ENCODE measurements at places on chromosomes 13 and 19. TPM values are rescaled to one million over a fixed set of nuclear protein-coding genes. Genes with fewer than 3 reads are reported as not detected.
A peak's percentile ranks its signal among the peaks of the same experiment; 100 is the strongest.

- DNase-seq = no peak
Observed at GRCh38 chr19:41924151-41925145, 3.8 kb downstream of the ERFL start.

ERFL gene
- total RNA-seq = 1.0 TPM

GRCh38 chr19:1146412-1146699 lies 27.7 kb downstream of the SBNO2 start:
- no peak for DNase-seq

- DNase-seq = no peak
Observed at GRCh38 chr19:46630586-46631205, 5.3 kb downstream of the GNG8 start.

FARP1 gene
- total RNA-seq = 43.2 TPM

DNA sequence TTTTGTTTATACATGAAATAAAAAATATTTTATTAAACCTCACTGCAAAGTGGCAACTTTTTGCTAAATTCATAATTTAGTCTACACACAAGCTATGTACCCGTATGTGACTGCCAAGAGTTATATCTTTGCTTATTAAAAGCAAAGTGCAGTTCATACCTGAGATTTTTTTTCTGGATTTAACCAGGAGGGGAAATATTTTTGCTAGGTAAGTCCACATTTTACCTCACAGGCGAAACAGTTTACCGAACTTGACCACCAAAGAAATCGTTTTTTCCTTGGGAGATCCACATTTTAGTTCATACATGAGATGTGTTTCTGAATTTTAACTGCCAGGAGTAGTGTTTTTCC lies 12.2 kb upstream of the JSRP1 start:
- DNase-seq = no peak

DNA sequence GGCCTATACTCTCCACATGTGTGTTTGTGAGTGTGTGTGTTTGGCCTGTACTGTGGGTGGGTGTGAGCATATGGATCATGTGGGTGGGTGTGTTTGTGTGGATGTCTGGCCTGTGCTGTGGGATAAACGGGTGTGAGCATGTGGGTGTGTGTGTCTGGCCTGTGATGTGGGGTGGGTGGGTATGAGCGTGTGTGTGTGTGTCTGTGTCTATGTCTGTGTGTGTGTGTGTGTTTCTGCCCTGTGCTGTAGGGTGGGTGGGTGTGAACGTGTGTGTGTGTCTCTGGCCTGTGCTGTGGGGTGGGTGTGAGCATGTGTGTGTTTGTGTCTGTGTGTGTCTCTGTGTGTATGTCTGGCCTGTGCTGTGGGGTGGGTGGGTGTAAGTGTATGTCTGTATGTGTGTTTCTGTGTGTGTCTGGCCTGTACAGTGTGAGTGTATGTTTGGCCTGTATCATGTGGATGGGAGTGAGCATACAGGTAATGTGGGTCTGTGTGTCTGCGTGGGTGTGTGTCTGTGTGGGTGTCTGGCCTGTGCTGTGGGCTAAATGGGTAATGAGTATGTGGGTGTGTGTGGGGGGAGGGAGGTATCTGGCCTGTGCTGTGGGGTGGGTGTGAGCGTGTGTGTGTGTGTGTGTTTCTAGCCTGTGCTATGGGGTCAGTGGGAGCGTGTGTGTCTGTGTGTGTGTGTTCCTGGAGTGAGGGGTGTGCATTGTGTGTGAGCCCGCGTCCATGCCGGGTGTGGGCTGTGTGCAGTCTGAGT lies 20.8 kb upstream of the KCTD15 start:
- DNase-seq = no peak

GRCh38 chr19:46797881-46798280 lies 9.5 kb upstream of the SLC1A5 start:
- no peak for DNase-seq

KIR2DL1 gene
- not detected for total RNA-seq

DNA sequence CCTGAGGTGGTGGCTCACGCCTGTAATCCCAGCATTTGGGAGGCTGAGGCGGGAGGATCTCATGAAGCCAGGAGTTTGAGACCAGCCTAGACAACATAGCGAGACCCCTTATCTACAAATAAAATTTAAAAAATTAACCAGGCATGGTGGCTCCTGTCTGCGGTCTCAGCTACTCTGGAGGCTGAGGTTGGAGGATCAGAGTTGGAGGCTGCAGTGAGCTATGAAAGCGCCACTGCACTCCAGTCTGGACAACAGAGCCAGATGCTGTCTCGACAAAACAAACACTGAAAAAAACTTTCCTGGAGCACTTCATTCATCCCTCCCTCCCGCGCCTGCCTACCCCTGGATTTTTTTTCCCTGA lies 665 bp upstream of the ATG4D start:
- no peak for DNase-seq

GRCh38 chr19:14058182-14059092 lies 3.4 kb downstream of the PALM3 start:
- DNase-seq = no peak

DNA sequence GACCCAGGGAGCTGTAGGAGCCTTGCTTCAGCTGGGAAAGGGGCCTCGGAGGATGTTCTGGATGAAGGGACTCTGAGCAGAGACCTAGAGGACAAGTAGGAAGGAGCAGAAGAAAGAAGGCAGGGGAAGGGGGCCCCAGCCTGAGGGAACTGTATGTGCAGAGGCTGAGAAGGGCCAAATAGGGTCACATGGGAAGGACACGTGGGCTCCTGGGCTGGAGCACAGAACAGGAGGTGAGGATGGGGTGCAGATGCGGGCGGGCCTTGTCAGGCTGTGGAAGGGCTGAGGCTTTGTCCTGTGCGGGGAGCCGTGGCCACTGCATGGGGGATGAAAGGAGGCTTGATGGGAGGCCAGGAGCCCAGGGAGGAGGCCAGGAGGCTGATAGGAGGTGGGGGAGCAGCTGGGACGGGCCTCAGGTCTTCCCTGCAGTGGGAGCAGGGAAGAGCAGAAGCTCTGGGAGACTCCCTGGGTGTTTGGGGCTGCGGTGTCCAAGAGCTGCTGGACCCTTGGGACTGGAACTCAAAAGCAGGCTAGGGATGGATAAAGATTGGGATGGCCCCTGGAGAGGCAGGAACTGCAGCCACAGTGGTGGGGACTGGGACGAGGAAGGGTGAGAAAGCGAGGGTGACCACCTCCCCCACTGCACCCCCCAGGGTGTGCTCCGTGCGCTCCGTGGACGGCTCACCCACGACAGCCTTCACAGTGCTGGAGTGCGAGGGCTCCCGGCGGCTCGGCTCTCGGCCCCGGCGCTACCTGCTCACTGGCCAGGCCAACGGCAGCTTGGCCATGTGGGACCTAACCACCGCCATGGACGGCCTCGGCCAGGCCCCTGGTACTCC lies 11.4 kb upstream of the LTBP4 start:
- DNase-seq = no peak

ZNF581 gene
- total RNA-seq = 42.0 TPM

- no peak for DNase-seq
Observed at GRCh38 chr19:55133639-55134444, 15.2 kb downstream of the TNNT1 start.

DNA sequence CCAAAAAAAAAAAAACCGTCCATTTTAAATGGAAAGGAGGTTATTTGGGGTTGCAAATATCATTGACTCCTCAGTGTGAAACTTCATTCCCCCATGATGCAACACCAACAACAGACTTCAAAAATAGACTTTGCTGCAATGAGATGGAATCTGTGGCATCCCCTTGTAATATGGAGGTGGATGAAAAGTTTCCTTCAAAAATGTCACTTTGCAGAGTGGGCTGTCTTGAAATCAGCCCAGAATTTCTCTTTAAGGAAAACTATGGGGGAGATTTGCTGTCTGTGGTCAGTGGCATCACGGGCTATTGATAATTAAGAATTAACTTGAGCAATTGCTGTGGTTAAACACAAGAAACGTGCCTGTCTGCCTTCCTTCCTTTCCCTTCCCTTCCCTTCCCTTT lies 1.5 kb downstream of the GPR18 start:
- peak; percentile 61 for DNase-seq

DNA sequence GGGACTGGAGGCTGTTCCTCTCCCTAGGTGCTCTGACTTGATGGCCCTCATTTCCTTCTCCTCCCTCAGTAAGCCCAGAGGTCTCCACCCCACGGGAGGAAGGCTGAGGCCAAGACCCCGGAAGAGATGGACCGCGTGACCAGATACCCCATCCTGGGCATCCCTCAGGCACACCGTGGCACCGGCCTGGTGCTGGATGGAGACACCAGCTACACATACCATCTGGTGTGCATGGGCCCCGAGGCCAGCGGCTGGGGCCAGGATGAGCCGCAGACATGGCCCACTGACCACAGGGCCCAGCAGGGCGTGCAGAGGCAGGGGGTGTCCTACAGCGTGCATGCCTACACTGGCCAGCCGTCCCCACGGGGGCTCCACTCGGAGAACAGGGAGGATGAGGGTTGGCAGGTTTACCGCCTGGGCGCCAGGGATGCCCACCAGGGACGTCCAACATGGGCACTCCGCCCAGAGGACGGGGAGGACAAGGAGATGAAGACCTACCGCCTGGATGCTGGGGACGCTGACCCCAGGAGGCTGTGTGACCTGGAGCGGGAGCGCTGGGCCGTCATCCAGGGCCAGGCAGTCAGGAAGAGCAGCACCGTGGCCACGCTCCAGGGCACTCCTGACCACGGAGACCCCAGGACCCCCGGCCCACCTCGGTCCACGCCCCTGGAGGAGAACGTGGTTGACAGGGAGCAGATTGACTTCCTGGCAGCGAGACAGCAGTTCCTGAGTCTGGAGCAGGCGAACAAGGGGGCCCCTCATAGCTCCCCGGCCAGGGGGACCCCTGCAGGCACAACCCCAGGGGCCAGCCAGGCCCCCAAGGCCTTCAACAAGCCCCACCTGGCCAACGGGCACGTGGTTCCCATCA lies 6.1 kb downstream of the MISP start:
- DNase-seq = no peak

MBD3L3 gene
- total RNA-seq = not detected

- peak; percentile 55 for DNase-seq
Observed at GRCh38 chr19:10431943-10432735, 11.8 kb downstream of the PDE4A start.

- peak; percentile 23 for DNase-seq
Observed at GRCh38 chr13:34583181-34583580, 358.9 kb upstream of the NBEA start.

GRCh38 chr19:29702161-29702962 lies 12.7 kb downstream of the C19orf12 start:
- DNase-seq = no peak

SRRM5 gene
- 0.18 TPM for total RNA-seq

RUBCNL gene
- total RNA-seq = 1.5 TPM

CGB3 gene
- total RNA-seq = not detected

DNA sequence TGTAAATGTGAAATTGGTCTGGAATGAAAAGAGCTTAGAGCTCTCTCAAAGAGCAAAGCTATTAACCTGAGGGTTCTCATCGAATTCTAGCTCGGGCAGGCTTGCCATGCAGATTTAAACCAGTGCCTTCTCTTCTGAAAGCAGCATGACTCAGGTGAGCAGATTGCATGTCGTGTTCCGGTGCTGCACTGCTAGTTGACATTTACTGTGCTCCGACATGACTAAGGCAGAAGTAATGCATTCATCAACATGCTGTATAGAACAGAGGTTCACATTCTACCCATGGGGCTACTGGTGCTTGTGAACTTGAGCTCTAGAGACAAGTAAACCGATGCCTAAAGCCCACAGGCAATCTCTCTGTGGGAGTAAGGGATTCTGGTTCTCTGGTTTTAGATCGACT lies 947.7 kb downstream of the EFNB2 start:
- no peak for DNase-seq

DNA sequence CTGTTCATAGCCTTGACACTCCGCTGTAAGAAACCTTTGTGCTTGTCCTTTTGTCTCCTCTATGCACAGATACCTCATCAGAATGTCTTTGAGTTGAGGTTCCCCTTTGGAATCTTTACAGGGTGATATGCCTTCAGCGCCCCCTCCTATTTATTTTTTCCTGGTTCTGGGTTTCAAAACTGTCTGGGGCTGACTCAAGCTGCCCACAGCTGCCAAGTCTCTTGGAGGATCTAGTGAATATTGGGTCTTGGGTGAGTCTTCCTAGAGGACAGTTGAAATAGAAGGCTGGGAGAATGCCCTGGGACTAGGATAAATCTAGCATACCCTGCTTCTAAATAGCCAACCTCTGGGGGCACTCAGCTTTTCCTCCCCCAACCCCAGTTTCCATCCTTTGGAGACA lies 930 bp downstream of the ZNF136 start:
- DNase-seq = no peak

ELSPBP1 gene
- total RNA-seq = not detected

GRCh38 chr19:33389421-33390100 lies 16.1 kb downstream of the CEBPG start:
- no peak for DNase-seq

- peak; percentile 61 for DNase-seq
Observed at GRCh38 chr19:2475018-2475701, 767 bp upstream of the GADD45B start.

DNA sequence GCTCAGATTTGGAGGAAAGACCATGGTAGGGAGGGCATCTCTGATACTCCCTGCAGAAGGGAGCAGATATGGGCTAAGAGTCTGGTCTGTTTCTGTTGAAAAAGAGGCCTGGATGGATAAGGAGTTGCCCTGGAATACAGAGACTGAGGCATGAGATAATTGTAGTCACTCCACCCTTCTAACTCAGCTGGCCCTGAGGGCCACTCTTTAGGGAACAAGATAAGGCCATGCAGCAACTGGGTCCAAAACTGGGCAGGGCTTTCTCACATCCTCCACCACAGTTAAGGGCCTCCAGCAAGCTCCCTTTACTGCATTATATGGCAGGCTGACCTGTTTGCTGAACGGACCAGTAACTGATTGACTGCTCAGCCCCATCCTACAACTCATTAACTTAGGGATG lies 1.3 kb downstream of the ZNF749 start:
- DNase-seq = no peak

All from cardiac muscle cell (in vitro differentiated cells and primary cell).